ENCODE measurements at places on chromosomes 5 and 9. TPM values are rescaled to one million over a fixed set of nuclear protein-coding genes. Genes with fewer than 3 reads are reported as not detected.

GRCh38 chr5:121731377-121731776 lies 120.3 kb upstream of the FTMT start:
- no peak for DNase-seq

DNA sequence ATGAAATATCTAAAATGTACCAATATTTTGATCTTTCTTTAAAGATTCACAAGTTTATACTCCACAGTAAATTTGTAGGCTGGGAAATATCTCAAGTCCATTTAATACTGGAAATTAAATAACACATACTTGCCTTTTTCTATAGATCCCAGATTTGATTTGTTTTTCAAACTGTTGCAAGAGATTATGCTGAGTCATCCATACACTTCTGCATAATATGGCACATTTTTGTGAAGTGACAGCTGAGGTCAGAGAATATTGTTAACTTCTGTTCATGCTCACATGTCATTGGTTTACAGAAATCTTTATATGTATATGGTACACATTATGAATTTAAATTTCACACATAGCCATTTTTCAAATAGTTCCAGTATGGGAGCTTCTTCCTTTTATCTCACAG lies 1066.3 kb upstream of the NUDT12 start:
- no peak for DNase-seq

- peak; percentile 40 for DNase-seq
These were observed 552 bp downstream of the TMEM141 start for GRCh38 chr9:136791516-136792276.

DNA sequence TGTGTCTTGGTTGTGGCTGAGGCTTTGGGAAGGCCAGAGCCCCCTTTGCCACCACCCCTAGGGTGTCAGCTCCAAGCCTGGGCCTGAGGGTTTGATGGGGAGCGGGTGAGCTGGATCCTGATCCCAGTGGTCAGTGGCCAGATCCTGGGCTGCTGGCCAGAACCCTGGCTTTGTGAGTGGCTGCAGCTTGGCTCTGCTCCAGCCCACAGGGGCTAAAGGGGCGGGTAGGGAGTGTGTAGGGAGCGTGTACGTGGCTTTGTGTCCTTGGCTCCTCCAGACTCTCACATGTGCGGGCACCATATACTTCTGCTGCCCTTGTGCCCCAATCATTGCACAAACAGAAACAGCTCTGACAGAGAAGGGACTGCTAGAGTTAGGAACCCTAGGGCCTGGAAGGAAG lies 1.2 kb upstream of the IL11RA start:
- DNase-seq, result no peak

DNA sequence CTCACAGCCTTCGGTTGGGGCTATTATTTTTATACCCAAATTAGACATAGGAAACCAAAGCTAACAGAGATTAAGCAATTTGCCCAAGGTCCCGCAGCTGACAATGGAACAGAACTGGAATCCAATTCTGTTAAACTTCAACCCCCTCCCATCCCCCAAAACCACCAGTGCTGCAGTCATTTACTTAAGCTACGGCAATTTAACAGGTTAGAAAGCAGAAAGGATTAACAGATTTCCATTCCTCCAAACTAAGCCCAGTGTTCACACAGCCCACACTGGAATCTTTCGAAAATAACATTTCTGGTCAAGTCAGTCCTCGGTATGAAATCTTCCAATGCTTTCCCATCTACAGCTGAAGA lies 1023.1 kb upstream of the DMAC1 start:
- DNase-seq, result no peak

DNA sequence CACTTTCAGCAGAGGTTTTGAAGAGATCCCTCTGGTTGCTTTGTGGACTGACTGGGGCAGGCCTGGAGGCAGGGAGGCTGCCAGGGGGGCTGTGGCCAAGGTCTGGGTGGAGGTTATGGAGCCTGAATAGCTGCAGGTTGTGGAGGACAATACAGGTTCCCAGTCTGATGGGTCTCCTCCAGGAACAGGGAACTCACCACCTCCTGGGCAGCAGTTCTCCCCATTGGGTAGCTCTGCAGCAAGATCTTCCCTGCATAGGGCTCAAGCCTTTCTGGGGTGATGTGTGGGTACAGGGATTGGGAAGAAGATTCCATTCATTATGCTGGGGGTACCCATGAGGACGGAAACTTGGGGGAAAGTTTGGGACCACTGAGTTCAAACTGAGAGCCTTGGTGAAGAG lies 6.8 kb downstream of the AQP3 start:
- no peak for DNase-seq

GRCh38 chr9:104849023-104849422 lies 78.9 kb downstream of the ABCA1 start:
- no peak for DNase-seq

- no peak for DNase-seq
These were observed 95.4 kb downstream of the NRG2 start for GRCh38 chr5:139947727-139948126.

DNA sequence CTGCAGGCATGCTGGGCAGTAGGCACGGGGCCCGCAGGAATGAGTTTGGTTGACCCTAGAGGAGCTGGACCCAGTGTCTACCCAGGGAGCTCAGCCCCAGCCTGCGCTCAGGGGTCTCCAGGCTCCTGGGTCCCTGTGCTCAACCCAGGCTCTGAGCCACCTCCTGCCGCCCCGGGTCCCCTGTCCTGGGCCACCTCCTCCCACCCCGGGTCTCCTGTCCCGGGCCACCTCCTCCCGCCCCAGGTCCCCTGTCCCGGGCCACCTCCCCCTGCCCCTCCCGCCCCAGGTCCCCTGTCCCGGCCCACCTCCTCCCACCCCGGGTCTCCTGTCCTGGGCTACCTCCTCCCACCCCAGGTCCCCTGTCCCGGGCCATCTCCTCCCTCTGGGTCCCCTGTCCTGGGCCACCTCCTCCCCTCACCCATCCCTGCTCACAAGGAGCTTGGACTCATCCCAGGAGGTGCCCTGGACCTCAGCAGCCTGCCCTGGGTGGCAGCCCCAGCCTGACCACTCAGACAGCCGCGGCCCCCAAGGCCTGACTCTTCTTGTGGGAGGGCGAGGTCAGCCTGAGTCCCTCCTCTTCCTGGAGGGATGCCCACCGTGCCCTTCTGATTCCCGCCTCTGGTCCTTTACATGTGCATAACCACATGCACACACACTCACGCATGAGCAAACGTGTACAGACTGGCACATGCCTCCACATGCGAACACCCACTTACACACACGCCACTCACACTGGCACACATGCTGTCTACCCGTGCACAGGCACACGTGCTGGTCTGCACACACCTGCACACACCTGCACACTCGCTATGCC lies 2.4 kb downstream of the LCN12 start:
- no peak for DNase-seq

- no peak for DNase-seq
These were observed 49.2 kb downstream of the NACC2 start for GRCh38 chr9:136045595-136046553.

- DNase-seq, result no peak
These were observed 80.1 kb upstream of the PLEKHG4B start for GRCh38 chr5:11898-12297.

- DNase-seq, result no peak
These were observed 246.8 kb downstream of the ARRDC3 start for GRCh38 chr5:91136271-91136670.

GRCh38 chr5:54820346-54821134 lies 164.9 kb downstream of the ESM1 start:
- DNase-seq, result no peak

- no peak for DNase-seq
These were observed 182.5 kb downstream of the MED10 start for GRCh38 chr5:6195711-6196358.

- DNase-seq, result no peak
These were observed 138.4 kb downstream of the NTRK2 start for GRCh38 chr9:84807870-84808390.

DNA sequence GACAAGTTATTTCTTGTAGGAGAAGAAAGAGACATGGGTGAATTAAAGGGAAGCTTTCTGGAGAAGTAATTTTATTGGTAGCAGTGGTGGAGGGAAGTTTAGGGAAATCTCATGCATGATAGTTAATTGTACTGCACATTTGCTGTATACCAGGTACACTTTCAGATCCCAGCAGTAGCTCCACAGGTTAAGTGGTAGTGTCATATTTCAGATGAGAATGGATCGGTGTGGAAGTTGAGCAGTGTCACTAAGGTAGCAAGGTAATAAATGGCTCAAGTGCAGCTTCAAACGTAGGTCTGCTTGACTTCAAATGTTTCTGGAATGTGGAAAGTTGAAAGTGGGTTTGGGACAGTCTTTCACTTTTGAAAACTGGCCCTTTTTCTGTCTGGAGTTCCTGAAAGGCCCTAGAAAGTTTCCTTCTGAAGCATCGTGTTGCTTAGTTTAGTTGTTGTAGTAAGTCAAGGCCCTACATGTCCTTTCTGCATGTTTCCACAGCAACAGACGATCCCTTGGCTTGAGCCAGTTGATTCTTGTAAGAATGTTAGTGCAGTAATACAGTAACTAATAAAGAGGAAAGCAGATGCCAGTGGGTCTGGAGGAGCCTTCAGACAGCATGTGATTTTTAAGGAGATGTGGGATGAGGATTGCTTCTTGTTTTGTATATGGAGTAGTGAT lies 3.7 kb downstream of the CLTA start:
- no peak for DNase-seq

DNA sequence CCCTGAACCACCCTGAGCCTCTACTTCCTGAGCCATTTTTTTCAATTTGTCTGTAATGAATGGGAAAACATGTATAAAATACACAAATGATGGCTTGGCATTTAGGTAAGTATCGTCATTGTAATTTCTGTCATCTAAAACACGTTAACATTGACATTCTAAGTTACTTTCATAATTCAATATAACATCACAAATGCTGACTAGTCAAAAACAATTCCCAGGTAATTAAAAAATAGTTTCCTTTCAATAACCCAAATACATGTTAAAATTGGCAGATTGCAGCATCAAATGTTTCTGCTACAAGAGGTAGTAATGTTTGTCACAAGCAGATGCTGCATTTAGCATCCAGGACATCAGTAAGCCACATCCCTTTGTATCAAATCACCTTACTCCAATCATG lies 776.4 kb downstream of the KCTD16 start:
- DNase-seq, result no peak

DNA sequence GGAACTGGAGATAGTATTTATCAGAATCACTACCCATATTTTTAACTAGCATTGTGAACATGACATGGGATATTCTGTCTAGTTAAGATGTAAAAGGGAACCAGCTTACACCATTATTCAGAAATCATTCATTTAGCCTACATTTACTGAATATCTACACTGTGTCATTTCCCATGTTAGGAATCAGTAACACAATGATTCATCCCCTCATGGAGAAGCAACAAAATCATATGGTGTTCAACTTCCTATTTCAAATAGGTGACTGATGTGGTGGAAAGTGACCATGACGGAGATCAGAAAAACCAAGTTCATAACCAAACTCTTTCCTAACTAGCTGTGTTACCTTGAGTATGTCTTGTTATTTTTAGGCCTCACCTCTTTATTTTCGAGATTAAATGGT lies 550.0 kb upstream of the TUSC1 start:
- DNase-seq, result no peak

- DNase-seq, result no peak
These were observed 119.5 kb downstream of the ADCY2 start for GRCh38 chr5:7515284-7515914.

DNA sequence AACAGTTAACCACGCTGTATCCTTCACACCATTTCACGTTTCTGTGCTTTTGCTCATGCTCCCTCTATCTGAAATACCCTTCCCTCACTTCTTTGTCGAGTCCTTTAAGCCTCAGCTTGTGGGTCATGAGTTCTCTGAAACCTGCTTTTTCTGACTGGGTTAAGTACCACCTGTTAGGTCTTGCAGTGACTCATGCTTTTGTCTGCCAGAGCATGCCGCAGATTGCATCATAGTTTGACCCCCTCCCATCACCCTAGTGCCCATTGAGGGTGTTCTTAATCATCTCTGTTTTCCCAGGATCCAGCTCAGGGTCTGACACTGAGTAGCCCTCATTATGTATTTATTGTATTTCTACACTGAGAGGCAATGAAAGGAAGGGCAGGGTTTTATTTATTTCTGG lies 190.2 kb downstream of the ASTN2 start:
- DNase-seq, result no peak

DNA sequence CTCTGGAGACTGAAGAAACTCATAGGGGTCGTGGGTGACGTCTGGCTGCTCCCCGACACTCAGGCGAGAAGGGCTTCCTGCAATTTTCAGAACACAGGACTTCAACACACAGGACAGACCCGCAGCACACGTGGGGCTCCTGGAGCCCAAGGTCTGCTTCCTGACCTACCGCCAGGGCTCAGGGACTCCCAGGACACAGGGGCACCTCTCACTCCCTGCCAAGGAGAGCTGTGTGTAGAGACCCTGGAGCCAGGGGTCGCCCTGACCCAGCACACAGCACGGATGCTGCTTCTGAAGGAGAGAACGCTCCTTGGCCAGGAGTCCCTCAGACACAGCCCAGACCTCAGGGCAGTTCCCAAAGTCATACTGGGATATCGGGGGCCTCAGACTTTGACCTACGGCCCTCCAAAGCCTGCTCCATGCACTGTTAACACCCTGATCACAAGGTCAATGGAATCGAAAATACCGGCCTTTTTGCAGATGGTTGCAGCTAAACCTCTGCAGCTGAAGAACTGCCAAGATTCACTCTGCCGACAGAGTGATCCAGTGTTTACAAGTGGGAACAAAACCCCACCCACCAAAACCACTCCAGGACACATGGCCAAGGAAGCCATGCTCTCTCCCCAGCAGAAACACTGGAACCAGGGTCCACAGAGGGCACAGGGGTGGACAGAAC lies 13.8 kb upstream of the ZDHHC11 start:
- DNase-seq, result no peak

DNA sequence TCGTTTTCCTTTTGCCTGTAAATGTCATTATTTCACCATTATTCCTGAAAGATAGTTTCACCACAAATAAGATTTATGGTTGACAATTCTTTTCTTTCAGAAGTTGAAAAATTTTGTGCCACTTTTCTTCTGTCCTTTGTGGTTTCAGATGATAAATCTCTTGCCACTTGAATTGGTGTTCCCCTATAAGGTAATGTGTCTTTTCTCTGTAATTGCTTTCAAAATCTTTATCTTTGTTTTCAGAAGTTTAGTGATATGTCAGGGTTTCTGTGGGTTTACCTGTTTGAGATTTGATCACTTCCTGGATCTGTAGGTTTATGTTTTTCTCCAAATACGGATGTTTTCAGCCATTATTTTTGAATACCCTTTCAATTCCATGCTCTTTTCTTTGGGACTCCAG lies 14.6 kb downstream of the RASA1 start:
- no peak for DNase-seq

DNA sequence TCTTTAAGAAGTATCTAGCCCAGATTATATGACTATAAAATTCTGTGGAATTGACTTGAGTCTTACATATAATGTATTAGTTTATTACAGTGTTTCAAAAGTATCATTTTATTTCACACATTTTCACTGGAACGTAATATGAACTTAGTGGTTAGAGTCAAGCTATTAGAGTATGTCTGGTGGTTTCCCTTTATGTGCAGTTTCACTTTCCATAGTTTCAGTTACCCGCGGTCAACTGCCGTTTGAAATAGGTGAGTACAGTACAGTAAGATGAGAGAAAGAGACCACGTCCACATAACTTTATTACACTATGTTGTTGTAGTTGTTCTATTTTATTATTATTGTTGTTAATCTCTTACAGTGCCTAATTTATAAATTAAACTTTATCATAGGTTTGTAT lies 50.5 kb downstream of the COMMD10 start:
- DNase-seq, result no peak

The SPATA31E1 gene
- not detected for total RNA-seq

The MEIKIN gene
- not detected for total RNA-seq

The ENHO gene
- not detected for total RNA-seq

The PCA3 gene
- total RNA-seq, result not detected

The DMAC1 gene
- total RNA-seq, result 139 TPM

The HTR4 gene
- total RNA-seq, result 0.99 TPM

The FOCAD gene
- 29.0 TPM for total RNA-seq

The CCDC127 gene
- total RNA-seq, result 7.9 TPM

The RXRA gene
- total RNA-seq, result 57.1 TPM

The C8G gene
- total RNA-seq, result 3.6 TPM

The TNPO1 gene
- 69.8 TPM for total RNA-seq

The GDA gene
- 0.85 TPM for total RNA-seq

Measured in left ventricle myocardium inferior (tissue), 1 donor.